ENCODE measurements at places on chromosomes 13 and 19.

GRCh38 chr13:99289674-99290337, 17.4 kb downstream of the GPR183 start:
- no peak for DNase-seq

GRCh38 chr13:30565658-30566057, 52.1 kb upstream of the USPL1 start:
- no peak for DNase-seq

DNA sequence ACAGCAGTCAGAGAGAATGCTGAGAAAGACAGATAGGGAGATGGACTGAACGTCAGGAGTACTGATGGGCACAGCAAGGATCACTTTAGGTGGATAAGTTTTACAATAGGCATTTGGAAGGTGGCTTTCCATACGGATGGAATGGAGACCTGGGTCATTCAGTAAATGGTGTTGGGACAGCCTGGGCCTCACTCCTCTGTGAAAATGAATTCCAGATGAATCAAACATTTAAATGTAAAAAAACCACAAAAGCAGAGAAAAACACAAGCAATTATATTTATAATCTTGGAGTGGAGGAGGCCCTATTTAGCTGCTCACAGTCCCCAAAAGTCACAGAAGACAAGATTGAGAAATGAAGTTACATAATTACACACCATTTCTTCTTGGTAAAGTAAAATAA, 4.7 kb downstream of the IL17D start:
- DNase-seq = no peak

- no peak for DNase-seq
Observed at GRCh38 chr19:56840451-56841192, at the start of the genes PEG3 and ZIM2. Gene PEG3, minus strand, starts transcription at chr19:56840726. Its CDS starts 16,071 bp downstream, at chr19:56824655. Gene ZIM2, minus strand, starts transcription at chr19:56840726. Its CDS starts 16,449 bp downstream, at chr19:56824277.

- DNase-seq = no peak
Observed at GRCh38 chr13:113084943-113085540, 20.5 kb upstream of the F7 start.

GRCh38 chr13:109918179-109918711, 131.9 kb upstream of the IRS2 start:
- no peak for DNase-seq

- DNase-seq = no peak
Observed at GRCh38 chr19:37329686-37330085, 41.2 kb upstream of the ZNF527 start.

- DNase-seq = no peak
Observed at GRCh38 chr13:99417201-99418102, 83.8 kb upstream of the TM9SF2 start.

GRCh38 chr13:25778365-25778764, 273.5 kb downstream of the SHISA2 start:
- no peak for DNase-seq

- DNase-seq = no peak
Observed at GRCh38 chr13:38950987-38951386, 39.6 kb downstream of the STOML3 start.

- no peak for DNase-seq
Observed at GRCh38 chr13:24181991-24182702, 21.6 kb downstream of the SPATA13 start.

DNA sequence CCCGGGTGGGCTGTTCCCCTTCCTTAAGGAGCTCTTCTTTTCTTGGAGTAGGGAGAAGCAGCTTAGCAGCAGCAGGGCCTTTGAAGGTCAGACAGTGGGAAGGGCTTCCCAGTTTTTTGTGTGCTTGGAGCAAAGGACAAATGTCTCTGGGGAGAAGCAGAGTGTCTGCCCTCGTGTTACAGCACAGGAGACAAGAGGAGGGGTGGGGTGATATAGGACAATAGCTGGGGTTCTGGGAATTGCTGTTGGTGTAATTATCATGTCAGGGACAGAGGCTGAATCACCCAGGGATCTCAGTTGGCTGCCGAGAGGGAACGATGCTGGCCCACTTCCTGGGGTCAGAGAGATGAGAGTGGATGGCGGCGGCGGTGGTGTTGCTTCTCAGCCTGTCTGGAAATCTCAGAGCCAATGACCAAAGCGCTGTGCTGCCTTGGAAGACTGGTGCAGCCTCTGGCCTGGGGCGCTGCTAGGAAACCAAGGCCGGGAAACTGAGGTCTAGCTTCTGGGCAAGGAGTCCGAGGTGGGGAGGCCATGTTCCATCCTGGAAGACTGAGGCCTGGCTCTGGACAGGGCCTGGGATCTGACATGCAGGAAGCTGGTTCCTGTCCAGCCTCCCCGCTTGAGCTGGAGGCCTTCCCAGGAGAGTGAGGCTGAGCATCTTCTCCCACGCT, 1.2 kb downstream of the INAFM1 start:
- DNase-seq = no peak

DNA sequence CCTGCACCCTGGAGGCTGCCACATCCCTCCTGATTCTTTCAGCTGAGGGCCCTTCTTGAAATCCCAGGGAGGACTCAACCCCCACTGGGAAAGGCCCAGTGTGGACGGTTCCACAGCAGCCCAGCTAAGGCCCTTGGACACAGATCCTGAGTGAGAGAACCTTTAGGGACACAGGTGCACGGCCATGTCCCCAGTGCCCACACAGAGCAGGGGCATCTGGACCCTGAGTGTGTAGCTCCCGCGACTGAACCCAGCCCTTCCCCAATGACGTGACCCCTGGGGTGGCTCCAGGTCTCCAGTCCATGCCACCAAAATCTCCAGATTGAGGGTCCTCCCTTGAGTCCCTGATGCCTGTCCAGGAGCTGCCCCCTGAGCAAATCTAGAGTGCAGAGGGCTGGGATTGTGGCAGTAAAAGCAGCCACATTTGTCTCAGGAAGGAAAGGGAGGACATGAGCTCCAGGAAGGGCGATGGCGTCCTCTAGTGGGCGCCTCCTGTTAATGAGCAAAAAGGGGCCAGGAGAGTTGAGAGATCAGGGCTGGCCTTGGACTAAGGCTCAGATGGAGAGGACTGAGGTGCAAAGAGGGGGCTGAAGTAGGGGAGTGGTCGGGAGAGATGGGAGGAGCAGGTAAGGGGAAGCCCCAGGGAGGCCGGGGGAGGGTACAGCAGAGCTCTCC, 6.9 kb upstream of the CEACAM5 start:
- DNase-seq = no peak

Data from activated CD4-positive, CD25-positive, alpha-beta regulatory T cell (primary cell).